Right cardiac atrium (tissue), 5 donors: ENCODE measurements at places on chromosomes 4 and X. TPM values are rescaled to one million over a fixed set of nuclear protein-coding genes. Genes with fewer than 3 reads are reported as not detected.

Gene NEXMIF
- polyA plus RNA-seq: under 0.01 TPM

Gene PTCHD1
- 0.09 TPM for polyA plus RNA-seq

Gene IL2
- polyA plus RNA-seq: not detected

Gene SYNPO2
- 29.6 TPM for polyA plus RNA-seq

Gene BMPR1B
- polyA plus RNA-seq: 0.20 TPM

Gene RIPPLY1
- polyA plus RNA-seq: not detected

Gene NLGN3
- polyA plus RNA-seq: 0.88 TPM

Gene TSPYL2
- 66.6 TPM for polyA plus RNA-seq

Gene CT45A2
- not detected for polyA plus RNA-seq

DNA sequence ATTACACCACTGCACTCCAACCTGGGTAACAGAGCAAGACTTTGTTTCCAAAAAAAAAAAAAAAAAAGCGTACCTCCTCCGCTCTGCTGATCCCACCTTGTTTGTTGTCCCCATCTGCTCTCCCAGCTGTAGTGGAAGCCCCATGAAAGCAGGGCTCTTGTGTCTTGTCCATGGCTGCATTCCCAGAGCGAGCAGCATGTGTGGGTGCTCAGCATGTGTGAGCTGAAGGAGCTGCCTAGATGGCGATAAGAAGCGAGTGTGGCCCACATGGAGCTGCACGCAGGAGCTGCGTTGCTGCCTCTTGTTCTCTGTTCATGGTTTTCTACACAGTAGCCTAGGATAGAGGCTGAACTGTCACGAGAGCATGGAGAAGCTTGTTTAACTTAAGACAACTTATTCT, 12.4 kb downstream of the NSD2 start:
- no peak for DNase-seq

DNA sequence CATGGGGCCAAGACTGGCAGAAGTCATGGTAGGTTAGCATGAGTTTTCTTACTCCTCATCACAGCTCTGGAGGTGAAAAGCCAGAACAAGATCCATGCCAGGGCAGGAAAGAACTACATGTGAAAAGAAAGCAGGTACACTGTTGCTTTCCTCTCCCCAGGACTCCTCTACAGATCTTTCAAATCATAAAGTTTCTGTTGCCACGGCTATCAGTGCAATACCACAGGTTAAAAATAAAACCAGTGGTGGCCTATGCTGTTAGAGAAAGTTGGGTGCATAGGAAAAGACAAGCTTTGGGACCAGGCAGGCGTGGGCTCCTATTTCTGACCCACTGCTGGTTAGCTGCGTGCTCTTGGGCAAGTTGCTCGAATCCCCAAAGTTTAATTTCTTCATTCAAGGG, 81.4 kb downstream of the SH3RF1 start:
- no peak for DNase-seq

GRCh38 chr4:3107271-3107670, 32.8 kb downstream of the HTT start:
- no peak for DNase-seq

GRCh38 chr4:174254613-174255012, 28.9 kb downstream of the FBXO8 start:
- no peak for DNase-seq

- DNase-seq: no peak
Observed at GRCh38 chrX:122094611-122095010, 1047.2 kb downstream of the GLUD2 start.

DNA sequence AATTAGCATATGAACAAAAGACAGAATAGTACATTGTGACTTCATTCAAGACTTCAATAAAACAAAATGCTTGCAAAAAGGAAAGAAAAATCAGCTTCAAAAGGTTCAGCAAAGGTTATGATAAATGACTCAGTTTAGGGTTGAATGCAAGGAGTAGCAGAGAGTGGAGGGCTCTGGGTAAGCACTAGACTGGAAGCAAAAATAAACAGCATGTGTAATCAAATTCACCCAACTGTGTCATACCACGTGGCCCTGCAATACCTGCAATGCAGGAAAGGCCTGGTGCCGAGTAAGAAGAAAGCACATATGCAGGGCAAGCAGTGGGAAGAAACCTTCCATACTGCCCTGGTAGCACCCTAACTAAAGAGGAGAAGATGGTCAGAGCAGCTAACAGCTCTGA, 88.7 kb downstream of the ATP11C start:
- no peak for DNase-seq

DNA sequence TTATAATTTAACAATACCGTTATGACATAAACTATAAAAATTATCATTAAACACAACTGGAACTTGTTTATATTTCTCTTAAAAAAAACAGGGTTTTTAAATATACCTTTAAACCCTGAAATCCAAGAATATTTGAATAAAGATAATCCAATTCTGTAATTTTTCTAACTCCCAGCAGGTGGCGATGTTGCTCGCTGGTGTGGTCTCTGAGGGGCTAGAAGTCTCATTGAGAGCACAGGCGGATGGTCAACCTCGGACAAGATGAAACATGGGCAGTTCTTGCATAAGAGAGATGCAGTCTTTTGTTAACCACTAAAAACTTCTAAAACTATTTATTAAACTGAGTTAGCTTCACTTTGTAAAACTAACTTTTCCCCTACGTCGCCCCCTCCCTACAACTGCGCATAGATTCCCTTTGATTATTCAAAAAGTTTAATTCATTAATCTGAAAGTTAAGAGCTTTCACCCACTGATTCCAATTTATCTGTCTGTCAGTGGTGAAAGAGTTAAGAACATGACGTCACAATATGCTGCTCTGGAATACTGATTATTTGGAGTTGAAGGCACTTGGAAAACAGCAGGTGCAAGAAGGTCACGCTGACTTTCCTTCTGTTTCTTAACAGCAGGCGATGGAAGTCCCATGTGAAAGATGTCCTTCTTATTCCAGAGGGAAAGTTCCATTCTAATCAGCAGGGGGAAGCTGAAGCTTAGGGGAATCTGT, 29.5 kb downstream of the DMP1 start:
- DNase-seq: peak; percentile 65

DNA sequence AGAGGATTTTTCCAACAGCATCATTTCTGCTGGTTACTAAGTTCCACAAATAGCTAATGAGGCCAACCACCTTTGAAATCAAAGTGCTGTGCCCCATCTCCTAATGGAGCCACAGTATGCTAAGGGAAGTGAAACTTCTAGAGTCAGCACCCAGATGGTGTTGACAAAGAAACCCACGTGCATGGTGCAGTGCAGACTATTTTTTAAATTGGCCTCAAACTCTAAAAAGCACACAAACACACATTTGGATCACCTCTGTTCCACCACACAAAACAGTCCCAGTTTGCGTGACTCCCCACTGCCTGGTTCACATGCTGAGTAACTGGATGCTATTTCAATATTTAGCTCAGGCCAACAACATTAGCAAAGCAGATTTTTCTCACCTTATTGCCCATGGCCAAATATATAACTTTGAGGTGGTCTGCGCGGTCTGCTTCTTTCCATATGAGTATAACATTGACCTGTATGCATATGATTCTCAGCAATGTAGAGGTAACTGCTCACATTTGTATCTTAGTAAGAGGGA, 69.9 kb downstream of the AMELX start:
- no peak for DNase-seq

- no peak for DNase-seq
Observed at GRCh38 chr4:3717241-3717640, 48.9 kb upstream of the ADRA2C start.

DNA sequence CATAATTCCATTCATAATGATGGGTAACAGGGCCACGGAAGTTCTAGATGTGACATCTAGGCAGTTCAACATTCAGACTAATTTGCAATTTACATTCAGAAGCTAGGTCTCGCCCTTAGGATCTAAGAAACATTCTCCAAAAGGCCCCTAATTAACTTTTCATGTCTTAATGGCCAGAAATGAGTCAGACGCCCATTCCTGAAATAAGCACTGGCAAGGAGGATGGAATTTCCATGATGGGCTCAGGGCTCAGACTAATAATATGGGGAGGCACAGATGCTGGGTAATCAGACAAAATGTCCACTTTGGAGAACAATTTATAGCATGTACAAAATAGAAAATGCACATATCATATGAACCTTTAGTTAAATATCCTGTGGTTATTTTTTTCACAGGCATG, 102.8 kb upstream of the RPS6KA3 start:
- no peak for DNase-seq

DNA sequence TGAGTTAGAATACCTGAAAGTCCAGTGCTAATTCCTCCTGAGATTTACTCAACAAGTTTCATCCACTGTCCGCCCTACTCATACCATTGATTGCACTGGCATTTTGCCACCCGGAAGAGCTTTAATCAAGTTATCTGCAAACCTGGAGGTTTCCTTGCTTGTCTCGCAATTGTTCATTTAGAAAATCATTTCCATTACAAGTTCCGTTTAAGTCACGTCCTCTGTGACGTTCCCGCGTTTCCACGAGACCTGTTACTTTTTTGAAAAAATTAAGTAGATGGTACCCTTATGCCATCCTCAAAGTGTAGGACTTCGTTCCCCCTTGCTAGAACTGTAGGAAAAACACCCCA, 761 bp upstream of the FRYL start:
- DNase-seq: peak; percentile 55

DNA sequence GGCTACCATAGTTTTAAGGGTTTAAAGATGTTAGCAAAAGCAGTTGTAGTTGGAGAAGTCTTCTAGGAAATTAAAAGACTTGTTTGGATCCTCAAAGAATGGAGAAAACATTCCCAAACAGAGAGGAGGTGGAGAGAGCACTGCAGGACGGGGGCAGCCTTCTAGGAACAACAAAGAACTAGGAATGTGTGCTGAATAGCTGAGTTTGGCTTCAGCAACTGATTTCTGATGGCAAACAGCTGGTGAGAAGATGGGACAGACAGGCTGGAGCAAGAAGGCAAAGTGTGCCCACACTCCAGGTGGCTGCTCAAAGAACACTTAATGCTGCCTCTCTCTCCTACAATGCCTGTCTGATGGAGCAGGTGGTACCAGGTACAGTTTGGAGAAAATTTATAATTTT, 1331.1 kb downstream of the ADGRL3 start:
- no peak for DNase-seq

- no peak for DNase-seq
Observed at GRCh38 chr4:60962286-60962685, 237.8 kb upstream of the ADGRL3 start.

- DNase-seq: no peak
Observed at GRCh38 chr4:72394012-72394663, 174.9 kb downstream of the ADAMTS3 start.

GRCh38 chr4:108118505-108118904, 50.2 kb downstream of the LEF1 start:
- no peak for DNase-seq

DNA sequence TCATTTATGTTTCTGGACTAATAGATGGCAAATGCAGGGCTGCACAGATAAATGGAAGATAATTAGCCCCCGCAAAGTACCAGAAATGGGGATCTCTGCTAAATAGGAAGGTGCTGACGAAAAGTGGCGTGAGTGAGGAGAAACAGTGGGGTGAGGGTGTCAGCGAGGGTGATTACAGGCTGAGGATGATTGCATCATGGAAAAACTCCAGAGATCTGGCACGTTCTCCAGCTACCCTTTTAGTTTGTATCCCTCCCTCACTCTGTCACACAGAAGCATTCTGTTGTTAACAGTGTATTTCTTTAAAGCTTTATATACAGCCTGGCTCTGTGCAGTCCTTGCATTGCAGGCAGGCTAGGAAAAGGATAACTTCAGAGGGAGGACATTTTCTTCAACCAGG, 309.6 kb upstream of the DDX53 start:
- no peak for DNase-seq

- DNase-seq: no peak
Observed at GRCh38 chr4:57190601-57191481, 80.7 kb upstream of the IGFBP7 start.

GRCh38 chrX:47500554-47500953, 17.5 kb upstream of the ZNF41 start:
- no peak for DNase-seq

DNA sequence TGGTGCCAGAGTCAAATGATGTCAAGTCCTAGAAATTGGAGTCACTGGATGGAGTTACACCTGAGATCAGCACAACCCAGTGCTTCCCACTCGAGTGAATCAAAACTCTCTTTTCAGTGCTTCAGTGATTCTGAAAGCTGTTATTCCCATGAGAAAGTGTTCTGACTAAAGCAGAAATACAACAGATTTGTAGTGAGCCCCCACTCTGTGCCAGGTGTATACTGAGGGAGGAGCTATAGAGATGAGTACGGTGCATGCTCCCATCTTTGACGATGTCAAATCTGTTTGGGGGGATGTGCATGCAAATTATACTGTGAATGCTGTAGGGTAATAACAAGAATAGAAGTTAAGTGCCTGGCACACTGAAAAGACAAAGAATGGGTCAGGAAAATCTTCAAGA, 330.2 kb downstream of the HS3ST1 start:
- DNase-seq: no peak

- DNase-seq: no peak
Observed at GRCh38 chrX:150774798-150775568, 81.8 kb downstream of the MTMR1 start.

DNA sequence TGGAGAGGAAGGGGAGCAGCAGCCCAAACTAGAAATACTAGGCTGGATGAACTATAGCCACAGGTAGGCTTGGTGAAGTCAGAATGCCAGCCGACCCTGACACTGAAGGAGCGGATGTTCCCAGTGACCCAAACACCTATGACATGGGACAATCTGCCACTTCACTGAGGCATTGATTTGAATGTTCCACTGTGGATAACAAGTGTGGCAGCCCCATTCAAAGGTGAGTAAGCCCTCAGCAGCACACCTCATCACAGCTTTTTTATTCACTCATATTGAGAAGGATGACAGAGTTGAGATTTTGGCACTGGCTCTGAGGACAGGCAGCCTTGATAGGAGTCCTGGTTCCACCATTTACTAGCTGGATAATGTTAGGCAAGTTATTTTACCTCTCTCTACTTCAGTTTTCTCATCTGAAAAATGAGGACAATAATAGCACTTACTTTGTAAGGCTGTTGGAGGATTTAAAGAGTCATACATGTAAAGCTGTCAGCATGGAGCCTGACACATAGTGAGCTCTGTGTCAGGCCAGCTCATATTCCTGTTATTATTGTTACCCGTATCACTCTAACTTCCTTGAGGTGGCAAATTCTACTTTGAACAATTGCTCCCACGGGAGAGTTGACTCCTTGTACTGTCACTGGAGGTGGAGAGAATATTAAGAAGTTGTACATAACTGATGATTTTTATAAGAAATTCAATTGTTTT, 114.6 kb downstream of the RASL11B start:
- DNase-seq: no peak

- no peak for DNase-seq
Observed at GRCh38 chrX:65488495-65488894, 46.1 kb downstream of the LAS1L start.

- no peak for DNase-seq
Observed at GRCh38 chrX:119784747-119785446, 6.5 kb downstream of the RPL39 start.

DNA sequence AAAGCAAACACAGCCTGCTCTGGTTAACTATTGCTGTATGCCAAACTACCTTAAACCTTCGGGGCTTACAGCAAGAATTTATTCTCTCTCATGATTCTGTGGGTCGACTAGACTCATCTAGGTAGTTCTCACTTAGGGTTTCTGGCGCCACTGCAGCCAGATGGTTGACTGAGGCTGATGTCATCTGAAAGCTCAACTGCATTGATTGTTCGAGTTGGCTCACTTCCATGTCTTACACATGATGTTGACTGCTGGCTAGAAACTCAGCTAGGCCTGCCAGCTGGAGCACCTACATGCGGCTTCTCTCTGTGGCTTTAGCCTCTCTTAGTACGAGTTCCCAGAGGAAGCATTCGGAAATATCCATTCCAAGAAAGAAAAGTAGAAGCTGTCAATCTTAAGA, 103.2 kb downstream of the SRPX start:
- peak; percentile 22 for DNase-seq

- DNase-seq: no peak
Observed at GRCh38 chrX:134747006-134747405, 88.7 kb upstream of the PLAC1 start.
